ENCODE measurements at places on chromosomes 12 and 14.

DNA sequence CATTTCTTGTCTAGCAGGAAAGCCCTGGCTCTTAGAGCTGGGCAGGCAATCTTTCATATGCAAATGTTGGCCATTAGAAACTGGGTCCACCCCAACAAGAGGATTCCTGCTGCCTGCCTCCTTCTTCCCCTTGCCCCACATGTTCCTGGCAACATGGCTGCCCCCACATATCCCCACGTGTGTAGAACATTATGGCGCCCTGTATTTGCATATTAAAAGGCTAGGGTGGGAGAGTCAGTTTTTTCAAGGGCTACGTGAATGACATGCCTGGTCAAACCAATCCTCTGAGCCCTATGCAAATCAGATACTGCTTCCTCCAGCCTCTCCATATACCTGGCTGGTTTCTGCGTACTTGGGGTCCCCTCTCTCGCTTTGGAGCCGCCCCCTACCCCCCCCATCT lies 514.0 kb downstream of the FUT8 start:
- ATAC-seq, result no peak

- peak; percentile 76 for ATAC-seq
Observed at GRCh38 chr12:93879476-93880421, 202.6 kb downstream of the CRADD start.

GRCh38 chr12:30506411-30506810 lies 189.3 kb downstream of the IPO8 start:
- ATAC-seq, result no peak

GRCh38 chr12:127677537-127678131 lies 589.3 kb upstream of the TMEM132C start:
- peak; percentile 84 for ATAC-seq

DNA sequence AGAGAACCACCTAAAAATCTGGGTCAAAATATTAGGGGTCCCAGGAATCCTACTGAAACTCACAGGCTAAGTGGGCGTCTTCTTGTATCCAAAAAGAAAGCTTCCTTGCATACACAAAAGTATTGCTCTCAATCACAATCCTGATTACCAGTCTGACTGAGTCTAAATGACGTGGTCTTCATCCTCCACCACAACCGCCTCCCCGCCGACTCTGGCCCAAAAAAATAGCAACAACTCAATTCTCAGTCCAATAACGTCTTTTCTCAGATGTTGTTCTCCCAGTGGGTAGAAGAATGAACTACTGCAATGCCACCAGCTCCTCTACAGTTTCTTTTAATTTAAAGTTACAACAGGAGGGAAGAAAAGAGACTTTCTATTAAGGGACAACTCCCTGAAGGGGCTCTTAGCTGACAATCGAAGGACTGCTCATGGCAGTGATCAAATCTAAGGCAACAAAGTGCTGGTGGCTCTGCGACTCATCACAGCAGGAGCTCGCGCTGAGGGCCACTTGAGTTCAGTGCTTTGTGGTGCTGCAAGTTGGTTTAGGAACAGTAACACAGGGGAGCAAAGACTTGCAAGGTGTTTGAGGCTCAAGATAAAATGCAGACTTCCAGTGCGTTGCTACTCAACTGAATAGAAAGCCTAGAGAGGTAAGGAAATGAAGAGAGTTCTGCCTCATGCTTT lies 394.1 kb downstream of the BCAT1 start:
- no peak for ATAC-seq

DNA sequence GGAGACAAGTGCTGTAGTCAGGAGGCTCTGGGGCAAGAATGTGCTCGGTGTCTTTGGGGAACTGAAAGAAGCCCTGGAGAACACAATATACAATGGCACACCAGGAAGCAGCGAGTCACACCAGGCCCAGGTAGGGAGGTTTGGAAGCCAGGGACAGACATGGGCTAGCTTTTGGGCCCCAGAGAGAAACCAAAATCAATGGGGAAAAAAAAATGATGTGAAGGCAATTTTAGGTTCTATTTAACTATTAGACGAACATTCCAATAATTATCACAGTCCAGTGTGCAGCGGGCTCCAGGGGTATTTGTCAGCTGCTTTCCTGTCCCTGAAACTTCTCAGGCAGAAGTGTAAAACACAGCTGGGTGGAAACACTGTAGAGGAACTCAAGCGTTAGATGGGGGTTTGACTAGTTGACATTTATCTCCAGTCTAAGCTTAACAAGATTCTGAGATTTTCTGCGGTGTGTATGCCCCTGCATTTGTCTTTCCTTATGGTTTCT lies 21.8 kb upstream of the EGLN3 start:
- ATAC-seq, result no peak

DNA sequence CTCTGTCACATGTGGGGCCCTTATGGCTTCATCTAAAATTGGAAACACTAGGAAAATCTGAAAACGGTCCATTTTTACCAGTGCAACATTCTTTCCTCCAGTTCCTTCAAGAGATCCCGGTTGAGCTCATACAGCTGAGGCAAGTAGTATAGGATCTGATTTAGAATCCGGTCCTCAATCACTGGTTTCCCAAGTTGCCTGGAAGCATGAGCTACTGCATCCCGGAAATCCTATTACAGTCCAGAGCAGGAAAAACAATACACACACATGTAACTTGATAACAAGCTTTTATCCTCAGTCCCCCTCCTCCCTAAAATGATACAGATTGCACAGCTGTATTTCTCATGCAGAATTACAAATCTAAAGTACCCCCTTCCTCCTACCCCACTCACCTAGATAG lies 67.9 kb upstream of the NR2C1 start:
- ATAC-seq, result no peak

- no peak for ATAC-seq
Observed at GRCh38 chr14:105325716-105326567, 11.4 kb downstream of the PACS2 start.

DNA sequence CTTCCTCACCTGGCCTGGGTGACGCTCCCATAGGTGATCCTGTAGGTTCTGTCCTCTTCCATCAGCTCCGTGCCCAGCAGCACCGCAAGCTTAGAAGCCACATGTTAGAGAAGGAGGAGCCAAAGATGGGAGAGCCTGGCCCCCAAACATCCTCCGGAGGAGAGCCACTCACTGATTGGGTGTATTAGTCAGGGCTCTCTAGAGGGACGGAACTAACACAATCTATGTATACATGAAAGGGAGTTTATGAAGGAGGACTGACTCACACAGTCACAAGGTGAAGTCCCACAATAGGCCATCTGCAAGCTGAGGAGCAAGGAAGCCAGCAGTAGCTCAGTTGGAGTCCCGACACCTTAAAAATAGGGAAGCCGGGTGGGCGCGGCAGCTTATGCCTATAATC lies 1273.1 kb upstream of the TMEM132C start:
- ATAC-seq, result no peak

GRCh38 chr12:11947213-11947612 lies 123.5 kb upstream of the BCL2L14 start:
- no peak for ATAC-seq

DNA sequence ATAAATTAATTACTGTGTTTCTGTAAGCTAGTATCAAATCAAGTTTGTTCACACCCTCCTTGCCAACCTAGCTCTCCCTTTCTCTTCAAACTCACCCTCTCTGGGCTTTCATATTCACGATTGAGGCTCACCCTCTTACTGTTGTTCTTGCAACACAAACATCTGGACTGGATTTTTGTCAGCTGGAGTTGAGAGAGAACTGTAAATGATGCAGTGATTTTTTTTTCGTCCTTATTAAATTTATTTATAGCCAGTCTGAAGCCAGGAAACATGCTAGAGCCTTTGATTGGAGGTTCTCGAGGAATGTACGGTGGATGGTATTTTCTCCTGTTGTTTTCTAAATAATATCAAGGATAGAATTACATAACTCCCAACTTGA lies 485.1 kb downstream of the ZFP36L1 start:
- ATAC-seq, result no peak

DNA sequence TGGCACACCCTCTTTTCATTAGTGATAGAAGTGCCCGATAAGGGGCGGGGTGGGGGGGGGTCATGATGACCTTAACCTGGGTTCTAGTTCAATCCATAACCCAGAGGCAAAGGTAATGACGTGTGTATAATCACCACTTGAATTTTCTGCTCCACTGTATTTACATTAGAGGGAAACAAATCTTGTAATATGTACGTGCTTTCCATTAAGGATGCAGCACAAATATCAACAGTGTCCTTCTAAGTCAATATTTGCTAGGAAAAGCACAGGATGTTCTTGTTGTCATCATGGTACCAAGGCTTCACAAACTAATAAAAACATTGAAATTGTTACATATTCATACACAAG lies 121.2 kb upstream of the SLC38A2 start:
- ATAC-seq, result no peak

DNA sequence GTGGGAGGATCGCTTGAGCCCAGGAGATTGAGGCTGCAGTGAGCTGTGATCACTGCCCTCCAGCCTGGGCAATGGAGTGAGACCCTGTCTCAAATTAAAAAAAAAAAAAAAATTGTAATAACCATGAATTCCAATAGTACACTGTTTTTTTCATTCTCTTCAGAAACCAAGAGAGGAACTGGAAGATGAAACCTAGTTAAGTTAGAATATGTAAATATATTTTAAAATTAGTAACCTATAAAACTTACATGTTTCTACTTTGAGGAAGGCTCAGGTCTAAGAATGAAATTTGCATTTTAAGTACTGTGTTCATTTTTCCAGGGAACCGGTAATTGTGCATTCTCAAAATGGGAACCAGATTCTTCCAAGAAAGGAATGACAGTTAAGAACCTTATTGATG lies 18.8 kb downstream of the KNTC1 start:
- ATAC-seq, result no peak

- no peak for ATAC-seq
Observed at GRCh38 chr12:22539055-22539454, 5.3 kb downstream of the C2CD5 start.

DNA sequence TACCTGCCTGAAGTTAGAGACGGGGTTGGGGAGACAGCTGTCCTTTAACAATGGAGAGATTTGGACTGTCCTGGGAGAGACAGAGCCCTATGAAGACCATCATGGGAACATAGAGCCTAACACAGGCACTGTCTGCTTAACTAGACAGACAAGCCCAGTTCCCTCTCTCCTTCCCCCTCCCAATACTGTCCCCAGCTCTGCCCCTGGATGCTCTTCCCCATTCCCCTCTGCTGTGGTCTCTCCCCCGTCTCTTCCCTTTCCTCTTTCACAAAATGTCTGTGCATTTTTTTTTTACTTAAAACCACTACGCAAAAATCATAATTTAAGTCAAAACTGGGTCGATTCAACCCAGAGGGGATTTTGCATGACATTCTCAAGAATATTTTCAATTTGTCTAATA lies 232.9 kb downstream of the CHST11 start:
- no peak for ATAC-seq

- no peak for ATAC-seq
Observed at GRCh38 chr14:79379266-79379665, 832.0 kb downstream of the DIO2 start.

- ATAC-seq, result no peak
Observed at GRCh38 chr12:4416276-4416675, 29.3 kb downstream of the FGF6 start.

- ATAC-seq, result no peak
Observed at GRCh38 chr12:49537231-49537751, 1.5 kb upstream of the KCNH3 start.

DNA sequence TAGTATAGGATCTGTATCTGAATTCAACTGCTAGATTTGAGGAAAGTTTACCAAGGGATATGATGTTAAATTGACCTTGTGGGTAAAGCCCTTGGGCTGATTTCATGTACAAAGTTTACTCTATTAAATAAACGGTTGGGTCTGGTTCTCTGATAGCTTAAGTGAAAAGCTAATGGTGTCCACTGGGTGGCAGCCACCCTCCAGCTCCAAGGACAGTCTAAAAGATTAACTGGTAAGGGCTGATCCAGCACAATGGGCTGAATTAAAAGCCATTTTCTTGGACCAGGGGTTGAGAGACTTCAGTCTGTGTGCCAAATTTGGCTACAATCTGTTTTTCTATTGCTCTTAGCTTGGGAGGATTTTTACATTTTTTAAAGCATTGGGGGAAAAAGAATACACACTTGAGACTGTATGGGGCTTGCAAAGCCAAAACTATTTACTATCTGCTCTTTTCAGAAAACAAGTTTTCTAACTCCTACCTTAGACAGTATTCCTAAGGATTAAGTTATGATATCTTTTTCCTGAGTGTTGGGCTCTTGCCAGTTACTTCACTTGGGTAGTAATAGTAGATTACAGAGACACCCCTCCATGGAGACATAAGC lies 116.5 kb downstream of the GPHN start:
- peak; percentile 100 for ATAC-seq

DNA sequence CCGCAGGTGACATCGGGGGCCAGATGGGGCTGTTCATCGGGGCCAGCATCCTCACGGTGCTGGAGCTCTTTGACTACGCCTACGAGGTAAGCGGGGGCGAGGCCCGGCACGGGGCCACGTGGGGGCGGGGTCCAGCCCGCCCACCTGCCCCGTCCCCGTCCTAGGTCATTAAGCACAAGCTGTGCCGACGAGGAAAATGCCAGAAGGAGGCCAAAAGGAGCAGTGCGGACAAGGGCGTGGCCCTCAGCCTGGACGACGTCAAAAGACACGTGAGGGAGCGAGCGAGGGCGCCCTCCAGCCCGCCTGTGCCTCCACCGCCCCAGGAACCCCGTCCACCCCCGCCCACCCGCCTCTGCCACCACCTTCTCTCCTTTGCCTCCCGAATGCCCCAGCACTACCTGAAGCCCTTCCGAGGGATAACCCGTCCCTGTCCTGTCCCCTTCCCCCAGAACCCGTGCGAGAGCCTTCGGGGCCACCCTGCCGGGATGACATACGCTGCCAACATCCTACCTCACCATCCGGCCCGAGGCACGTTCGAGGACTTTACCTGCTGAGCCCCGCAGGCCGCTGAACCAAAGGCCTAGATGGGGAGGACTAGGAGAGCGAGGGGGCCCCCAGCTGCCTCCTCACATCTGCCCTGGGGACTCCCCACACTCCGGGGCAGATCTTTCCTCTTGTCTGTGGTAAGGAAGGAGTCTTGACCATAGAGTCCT lies 3.9 kb upstream of the SMARCD1 start:
- ATAC-seq, result no peak

- no peak for ATAC-seq
Observed at GRCh38 chr12:9345171-9345570, 137.0 kb upstream of the PZP start.

DNA sequence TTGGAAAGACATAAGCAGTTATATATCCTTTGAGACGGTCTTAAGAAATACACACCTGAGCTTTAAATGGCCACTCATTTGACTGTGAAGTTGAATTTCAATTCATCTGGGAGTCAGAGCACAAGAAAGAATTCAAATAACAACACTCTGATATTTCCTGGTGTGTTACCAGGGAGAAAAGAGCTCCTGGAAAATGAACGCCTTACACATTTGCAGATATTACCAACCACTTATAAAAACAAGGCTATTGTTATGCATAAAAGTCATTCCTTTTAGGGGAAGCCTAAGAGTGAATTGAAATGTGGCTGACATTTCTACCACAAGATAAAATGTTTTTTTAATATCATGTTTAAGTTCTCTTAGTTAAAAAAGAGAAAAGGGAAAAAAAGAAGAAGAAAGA lies 229.2 kb upstream of the PLEKHG7 start:
- ATAC-seq, result no peak

DNA sequence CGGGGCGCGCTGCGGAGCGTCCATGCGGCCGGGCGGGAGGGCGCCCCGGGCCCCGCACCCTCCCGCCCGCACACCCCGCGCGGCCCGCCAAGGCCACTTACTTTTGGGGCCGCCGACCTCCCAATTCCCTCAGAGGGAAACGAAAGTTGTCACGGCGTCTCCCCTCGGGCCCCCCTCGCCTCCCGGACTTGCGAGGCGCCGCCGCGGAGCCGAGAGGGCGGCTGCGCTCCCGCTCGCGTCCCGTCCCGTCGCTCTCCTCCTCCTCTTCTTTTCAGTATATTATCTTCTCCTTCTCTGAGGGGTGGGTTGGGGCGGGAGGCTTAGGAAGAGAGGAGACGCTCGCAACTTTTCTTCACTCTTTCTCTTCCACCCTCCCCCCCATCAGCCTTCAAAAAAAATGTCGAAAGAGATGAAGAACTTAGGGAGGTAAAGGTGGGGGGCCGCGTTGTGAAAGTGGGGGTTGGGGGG lies 613 bp downstream of the DUSP16 start:
- ATAC-seq, result no peak
